ENCODE measurements at places on chromosomes 16 and 17.

GRCh38 chr16:50305441-50306061 is 39.2 kb downstream of the ADCY7 start:
- no peak for DNase-seq

DNA sequence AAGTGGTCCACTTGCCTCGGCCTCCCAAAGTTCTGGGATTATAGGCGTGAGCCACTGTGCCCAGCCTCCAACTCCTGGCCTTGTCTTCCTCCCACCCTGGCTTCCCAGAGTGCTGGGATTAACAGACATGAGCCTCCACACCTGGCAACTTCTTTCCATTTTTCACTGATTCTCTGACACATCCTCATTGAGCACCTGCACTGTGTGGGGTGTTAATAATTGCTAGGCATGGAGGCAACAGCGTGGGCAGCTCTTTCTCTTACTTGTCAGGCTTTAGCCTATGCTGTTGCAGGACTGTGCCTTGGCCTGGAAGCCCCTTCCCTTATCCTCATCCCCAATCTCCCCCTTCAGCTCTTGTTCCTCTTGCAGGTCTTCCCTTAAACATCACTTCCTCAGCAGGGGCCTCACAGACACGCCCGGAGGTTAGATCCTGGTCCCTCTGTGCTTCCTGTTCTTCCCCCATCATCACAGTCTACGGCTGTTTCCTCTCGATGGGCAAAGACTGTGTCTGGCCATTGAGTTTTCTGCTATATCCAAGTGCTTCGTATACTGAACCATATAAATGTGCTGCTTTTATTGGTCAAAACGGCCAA is 7.9 kb downstream of the QPRT start:
- DNase-seq = no peak

GRCh38 chr16:57578521-57579360 is 36.3 kb downstream of the ADGRG5 start:
- no peak for DNase-seq

DNA sequence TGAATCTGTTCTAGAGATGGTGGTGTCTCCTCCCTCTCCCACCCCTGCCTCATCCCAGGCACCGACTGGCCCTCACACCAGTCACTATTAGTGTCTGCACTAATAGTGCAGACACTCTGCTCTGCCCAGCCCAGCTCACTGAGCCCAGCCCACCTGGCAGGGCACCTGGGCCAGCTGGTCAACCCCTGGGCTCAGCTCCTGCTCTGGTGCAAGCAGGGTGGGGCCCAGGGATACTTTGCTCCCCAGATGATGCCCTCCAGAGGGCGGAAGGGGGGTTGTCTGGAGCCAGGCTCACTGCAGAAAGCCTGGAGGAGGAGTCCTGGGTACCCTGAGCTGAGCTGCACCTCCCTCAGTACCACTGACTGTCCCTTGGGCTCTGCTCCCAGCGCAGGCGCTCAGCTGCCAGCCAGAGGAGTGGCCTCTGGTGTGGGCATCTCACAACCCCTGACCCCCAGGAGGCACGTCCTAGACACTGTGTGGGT is 14.5 kb downstream of the RAB11FIP4 start:
- DNase-seq = no peak

GRCh38 chr17:49266233-49266632 is 35.6 kb upstream of the PHOSPHO1 start:
- no peak for DNase-seq

- no peak for DNase-seq
Measured at GRCh38 chr16:25988084-25988483, 296.3 kb downstream of the HS3ST4 start.

DNA sequence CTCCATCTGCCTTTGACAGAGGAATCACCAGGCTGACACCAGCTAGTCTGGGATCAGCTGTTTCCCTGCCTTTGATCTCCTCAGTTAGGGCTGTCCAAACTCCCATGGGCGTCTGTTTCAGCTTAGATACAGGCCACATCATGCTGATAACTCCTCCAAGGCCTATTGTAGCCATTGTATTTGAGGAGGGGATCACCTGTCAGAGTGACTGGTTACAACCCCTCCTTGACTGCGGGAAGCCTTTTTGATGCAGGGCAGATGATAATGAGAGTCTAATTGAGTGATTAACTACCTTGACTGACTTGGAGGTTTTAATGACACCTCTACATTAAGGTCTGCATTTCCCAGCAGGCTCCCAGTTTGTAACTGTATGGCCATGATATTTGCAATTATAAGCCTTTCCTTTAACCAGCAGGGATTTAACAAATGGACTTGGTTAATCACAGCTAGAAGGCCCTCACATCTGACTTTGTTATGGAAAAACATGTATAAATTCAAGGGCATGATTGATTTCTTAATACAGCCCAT is 863.5 kb downstream of the KCNJ2 start:
- no peak for DNase-seq

DNA sequence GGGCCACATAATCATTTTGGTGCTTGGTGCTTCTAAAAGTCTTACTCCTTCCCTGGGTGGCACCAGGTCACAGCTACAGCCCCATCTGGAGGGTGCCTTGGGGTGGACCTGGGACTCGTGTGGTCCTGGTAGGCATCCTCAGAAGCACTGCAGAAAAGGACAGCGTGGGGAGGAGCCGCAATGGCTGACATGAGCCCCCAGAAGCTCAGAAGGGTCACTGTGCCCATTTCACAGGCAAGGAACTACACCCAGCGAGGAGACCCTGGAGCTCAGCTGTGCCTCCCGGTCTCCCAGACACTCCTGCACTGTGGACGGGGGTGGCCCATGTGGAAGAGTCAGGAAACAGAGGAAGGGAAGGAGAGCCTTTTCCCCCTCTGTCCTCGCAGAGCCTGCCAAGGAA is 26.4 kb downstream of the C17orf100 start:
- DNase-seq = no peak

- DNase-seq = no peak
Measured at GRCh38 chr16:13920510-13920818, 510 bp downstream of the ERCC4 start.

- no peak for DNase-seq
Measured at GRCh38 chr16:49738001-49738400, 117.9 kb downstream of the ZNF423 start.

DNA sequence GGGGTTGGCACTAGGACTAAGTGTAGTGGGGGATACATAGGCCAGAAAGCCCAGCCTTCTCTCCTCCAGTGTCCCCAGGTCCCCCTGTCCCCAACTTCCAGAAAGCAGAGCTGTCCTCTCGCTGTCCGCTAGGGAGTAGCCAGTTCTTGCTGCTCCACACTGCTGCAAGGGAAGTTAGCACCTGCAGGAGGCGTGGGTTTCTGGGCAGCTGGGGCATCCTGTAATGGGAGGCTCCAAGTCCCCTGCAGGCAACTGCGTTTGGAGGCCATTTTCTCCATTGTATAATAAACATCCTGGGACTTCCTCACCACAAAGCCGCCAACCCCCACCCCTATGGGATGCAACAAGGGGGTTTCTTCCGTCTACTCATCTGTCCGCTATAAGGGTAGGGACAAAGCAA is 1.7 kb downstream of the RPRML start:
- no peak for DNase-seq

- no peak for DNase-seq
Measured at GRCh38 chr16:55444754-55445485, 34.1 kb upstream of the MMP2 start.

DNA sequence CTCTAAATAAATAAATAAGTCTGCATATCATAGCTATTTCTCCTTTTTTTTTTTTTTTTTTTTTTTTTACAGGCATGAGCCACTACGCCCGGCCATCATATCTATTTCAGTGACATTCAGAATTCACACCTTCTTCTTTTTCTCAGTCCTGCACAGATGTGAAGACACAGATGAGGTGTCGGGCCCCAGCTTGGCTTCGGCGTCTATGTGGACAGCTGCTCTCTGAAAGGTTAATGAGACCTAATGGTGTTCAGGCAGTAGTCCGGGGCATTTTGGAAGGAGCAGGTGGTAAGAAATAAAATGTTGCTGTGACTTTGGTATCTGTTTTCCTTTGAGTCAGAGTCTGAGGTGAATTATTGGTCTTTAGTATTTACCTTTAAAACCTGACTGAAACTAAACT is 23.6 kb downstream of the TANGO6 start:
- no peak for DNase-seq

GRCh38 chr16:58435779-58436178 is 43.5 kb downstream of the GINS3 start:
- no peak for DNase-seq

- DNase-seq = no peak
Measured at GRCh38 chr17:50502301-50502990, 5.8 kb upstream of the MYCBPAP start.

DNA sequence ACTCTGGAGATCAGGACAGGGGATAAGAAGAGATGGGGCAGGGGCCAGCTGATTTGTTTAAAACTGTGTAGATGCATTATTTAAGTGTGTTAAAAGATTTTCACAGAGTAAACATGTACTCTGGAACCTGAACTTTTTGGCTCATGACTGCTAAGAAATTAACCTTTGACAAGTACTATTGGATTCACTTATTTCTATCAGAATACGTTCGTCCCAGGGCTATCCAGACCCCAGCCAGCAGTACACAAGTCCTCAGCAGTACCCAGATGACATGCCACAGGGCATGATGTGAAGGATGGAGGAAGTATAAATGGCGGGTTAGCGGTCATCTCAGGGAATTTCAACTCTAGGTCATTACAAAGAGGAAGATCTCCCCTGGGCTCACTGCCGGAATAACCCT is 253.7 kb downstream of the STX8 start:
- no peak for DNase-seq

GRCh38 chr17:33550261-33550660 is 257.2 kb upstream of the ASIC2 start:
- no peak for DNase-seq

GRCh38 chr16:662095-662494 is 5.8 kb upstream of the RHOT2 start:
- DNase-seq = no peak

DNA sequence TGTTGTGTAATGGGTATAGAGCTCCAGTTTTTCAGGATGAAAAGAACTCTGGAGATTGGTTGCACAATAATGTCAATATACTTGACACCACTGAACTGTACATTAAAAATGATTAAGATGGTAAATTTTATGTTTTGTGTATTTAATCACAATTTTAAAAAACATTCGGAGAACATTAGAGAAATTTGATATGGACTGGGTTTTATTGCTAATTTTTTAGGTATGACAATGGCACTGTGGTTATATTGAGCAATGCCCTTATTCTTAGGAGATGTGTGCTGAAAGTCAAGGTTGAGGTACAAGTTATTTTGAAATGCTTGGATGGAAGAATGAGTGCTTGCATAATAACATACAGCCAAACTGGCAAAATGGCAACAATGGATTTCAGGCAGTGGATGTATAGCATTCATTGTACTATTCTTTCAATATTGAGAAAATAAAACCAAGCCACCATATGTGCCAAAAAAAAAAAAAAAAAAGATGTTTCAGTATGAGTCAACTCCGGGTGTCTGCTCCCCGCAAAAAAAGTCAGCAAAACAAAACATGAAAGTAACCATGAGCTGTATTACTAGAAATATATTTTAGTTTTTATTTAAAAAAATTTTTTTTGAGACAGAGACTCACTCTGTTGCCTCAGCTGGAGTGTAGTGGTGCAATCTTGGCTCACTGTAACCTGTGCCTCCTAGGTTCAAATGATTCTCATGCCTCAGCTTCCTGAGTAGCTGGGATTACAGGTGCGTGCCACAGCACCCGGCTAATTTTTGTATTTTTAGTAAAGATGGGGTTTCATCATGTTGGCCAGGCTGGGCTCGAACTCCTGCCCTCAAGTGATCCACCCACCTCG is 19.8 kb downstream of the HOXB1 start:
- no peak for DNase-seq

DNA sequence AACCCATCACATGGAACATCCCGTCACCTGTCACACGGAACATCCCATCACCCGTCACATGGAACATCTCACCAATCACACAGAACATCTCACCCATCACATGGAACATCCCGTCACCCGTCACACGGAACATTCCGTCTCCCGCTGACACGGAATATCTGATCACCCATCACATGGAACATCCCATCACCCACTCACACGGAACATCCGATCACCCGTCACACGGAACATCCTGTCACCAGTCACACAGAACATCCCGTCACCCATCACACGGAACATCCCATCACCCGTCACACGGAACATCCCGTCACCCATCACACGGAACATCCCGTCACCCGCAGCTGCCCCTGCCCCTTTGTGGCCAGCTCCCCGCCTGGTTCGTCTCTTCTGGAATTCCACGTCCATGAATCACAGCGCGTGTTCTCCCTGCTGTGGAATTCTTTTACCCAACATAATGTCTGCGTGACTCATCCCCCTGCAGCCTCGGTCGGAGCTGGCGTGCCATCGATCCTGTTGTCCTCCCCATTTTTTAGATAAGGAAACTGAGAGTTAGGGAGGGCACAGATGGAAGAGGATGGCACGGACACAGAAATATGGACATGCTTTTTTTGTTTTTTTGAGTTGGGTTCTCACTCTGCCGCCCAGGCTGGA is 5.6 kb downstream of the CPNE7 start:
- DNase-seq = no peak

DNA sequence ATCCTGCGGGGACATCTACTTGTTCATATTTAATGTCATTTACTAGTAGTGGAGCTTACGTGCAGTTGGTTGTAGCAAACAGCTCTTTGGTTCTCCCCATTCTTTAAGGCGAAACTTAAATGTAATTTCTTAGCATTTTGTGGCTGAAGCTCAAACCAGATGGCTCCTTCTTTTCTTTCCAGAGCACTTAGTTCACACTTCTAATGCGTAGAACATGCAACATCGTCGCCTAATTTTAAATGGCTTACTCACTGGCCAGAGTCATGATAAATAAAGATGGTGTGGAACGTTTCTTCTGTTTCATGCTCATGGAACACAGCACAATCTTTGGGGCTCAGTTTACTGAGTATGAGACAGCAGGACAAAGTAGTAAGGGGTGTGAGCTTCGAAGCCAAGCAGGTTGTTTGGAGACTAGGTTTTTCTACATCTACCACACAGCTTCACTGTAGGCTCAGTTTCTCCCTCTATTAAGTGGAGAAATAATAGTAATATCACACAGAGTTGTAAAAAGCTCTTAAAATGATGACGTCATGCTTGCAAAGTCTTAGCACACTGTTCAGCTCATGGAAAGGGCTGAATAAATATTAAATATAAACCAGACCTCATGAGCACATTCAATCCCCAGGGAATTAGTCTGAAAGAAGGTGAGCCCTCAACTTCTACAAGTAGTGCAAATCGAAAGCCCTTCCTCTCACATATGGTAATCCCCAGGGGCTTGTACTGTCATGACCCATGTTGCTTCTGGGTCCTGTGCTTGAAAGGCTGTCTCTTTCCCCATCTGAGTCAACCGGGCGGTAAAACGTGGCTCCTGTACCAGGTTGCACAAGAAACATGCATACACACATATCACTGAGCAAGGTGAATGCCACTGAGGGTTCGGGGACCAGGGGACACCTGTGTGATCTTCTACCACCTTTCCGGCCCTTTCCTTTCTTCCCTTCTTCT is 384.3 kb downstream of the CDH13 start:
- no peak for DNase-seq

DNA sequence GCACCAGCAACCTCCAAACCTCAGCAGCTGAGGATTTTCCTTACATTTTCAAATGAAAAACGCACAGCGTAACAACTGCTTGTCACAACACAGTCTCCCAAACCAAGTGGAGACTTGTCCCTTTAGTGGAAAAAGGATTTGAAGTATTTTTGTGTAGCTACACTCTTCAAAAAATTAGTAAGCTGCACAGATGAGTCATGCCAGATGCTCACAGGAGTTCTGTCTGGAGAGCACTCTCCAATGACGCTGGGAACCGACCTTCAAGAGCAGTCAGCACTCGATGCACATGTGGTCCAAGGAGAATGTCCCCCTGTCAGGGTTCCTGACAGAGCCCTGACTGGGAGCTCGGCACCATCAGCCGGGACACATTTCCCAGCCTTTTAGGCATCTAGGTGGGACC is 39.8 kb downstream of the MAP1LC3B start:
- no peak for DNase-seq

Data from stimulated activated CD8-positive, alpha-beta memory T cell treated with anti-CD3 and anti-CD28 coated beads, Interleukin-7, amount 100 ng/mL, for 48 hours (primary cell).